ENCODE measurements at places on chromosomes 6 and 20. TPM values are rescaled to one million over a fixed set of nuclear protein-coding genes. Genes with fewer than 3 reads are reported as not detected.

Gene TTBK1
- 0.02 TPM for polyA plus RNA-seq

Gene NCOA3
- 7.8 TPM for polyA plus RNA-seq

Gene ULBP1
- 0.04 TPM for polyA plus RNA-seq

Gene SMIM29
- 36.6 TPM for polyA plus RNA-seq

Gene SLC22A1
- polyA plus RNA-seq, result 0.13 TPM

Gene YTHDF1
- 15.7 TPM for polyA plus RNA-seq

Gene EFCAB8
- polyA plus RNA-seq, result 0.28 TPM

Gene MTFR2
- 1.7 TPM for polyA plus RNA-seq

Gene PHACTR3
- 0.27 TPM for polyA plus RNA-seq

Gene SULF2
- polyA plus RNA-seq, result 153 TPM

Gene KCNK5
- 2.5 TPM for polyA plus RNA-seq

Gene IP6K3
- 0.96 TPM for polyA plus RNA-seq

Gene SYCP2
- 1.1 TPM for polyA plus RNA-seq

Gene GID8
- polyA plus RNA-seq, result 16.2 TPM

Gene PLEKHG1
- 8.1 TPM for polyA plus RNA-seq

Gene B3GAT2
- polyA plus RNA-seq, result 0.10 TPM

Gene SCUBE3
- 0.14 TPM for polyA plus RNA-seq
